ENCODE measurements at places on chromosomes 1 and 21.

DNA sequence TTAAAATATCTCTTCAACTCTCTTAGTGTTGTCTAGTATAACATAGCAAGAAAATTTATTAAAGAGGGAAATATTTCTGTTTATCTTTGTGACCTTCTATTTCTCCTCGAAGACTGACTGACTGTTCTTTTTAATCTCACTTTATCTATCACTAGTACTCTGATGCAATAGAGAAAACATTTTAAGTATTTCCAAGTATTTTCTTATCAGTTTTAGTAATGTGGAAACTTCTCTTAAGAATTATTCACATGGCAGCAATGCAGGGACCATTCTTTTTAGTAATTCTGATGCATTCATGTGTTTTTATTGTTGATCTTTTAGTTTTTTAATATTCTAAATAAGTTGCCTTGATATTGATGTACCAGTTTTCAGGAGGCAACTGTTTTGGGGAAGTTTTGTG lies 115.7 kb downstream of the NEK7 start:
- DNase-seq = no peak

DNA sequence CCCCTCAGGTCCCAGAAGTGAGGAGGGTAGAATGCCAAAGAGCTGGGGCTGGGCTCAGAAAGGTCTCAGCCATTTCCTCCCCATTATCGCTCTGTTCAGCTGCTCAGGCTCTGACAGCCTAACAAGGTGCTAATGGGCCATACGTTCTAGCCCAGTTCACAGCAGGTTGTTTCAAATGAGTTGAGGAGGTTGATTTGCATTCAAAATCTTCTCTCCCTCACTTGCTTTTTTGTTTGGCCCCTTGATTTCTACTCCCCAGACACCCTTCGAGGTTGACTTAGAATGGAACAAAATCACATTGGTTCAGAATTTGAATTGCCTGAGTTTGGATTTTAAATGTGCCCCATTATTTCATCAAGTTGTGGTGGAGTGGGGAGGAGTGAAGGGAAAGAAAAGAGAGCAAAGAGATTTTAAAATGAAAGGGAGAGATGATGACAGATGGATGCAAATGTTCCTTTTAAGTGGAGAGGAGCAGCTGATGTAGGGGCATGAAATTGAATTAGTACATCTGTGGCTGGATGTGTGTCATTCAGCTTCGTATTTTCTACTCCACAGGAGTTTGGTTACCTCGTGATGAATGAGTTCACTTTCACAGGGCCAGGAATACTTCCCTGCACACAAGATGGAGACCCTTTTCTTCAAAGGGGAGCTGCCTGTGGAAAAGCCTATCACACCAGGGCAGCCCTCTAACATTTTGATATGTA lies 425.8 kb upstream of the CAMK1G start:
- DNase-seq = no peak

DNA sequence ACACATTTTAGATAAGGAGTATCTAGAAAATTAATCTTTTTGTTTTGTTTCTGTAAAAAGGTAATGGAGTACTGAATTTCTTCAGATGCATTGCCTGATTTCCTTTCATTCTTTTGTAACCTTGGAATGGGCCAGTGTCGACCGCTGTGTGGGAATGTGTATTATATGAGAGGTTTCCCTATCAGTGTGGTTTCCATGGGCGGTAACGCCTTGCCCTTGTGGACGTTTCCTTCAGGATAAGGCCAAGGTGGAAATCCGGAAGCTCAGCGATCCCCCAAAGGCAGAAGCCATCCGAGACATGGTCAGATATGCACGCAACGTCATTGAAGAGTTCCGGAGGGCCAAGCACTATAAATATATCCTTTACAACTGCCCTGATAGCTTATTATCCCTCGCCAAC lies 49.8 kb downstream of the SMYD2 start:
- no peak for DNase-seq

- no peak for DNase-seq
Measured at GRCh38 chr1:69662321-69662720, 94.6 kb downstream of the LRRC7 start.

GRCh38 chr1:231557898-231558707 lies 29.6 kb downstream of the TSNAX start:
- no peak for DNase-seq

DNA sequence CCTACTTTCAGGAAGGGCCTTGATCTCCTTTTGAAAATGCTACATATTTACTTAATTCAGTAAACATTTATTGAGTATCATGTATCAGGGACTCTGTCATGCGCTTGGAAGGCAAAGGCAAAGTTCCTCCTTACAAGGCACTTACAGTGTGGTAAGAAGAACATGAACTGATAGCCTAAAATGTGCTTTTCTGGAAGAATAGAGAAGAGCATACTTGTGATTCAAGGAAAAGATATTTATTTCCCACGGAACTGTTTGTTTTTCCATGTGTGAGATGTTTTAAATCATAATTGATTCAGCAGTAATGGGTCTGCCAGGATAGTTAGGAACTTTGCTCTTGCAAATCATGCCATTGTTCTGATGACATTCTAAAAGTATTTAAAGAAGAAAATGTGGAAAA lies 110.1 kb upstream of the ZNHIT6 start:
- no peak for DNase-seq

GRCh38 chr1:110114784-110115183 lies 2.5 kb downstream of the UBL4B start:
- no peak for DNase-seq

DNA sequence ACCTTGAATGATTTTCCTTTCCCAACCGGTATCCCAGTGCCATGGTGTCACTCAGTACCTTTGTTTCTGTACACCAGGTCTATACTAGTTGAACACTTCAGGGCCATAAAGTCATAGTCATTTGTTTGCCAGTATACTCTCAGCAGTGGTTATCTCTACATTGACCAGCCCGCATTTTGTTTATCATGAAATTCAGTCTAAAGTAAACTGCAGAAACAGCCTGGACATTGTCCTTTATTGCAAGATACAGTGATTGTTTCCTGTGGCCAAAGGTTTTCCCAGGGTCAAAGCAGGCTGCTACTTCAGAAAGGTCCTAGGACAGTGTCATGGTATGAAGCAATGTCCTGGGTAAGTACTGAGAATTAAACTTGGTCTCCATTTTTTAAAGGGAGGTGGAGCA lies 407.4 kb downstream of the RWDD3 start:
- no peak for DNase-seq

DNA sequence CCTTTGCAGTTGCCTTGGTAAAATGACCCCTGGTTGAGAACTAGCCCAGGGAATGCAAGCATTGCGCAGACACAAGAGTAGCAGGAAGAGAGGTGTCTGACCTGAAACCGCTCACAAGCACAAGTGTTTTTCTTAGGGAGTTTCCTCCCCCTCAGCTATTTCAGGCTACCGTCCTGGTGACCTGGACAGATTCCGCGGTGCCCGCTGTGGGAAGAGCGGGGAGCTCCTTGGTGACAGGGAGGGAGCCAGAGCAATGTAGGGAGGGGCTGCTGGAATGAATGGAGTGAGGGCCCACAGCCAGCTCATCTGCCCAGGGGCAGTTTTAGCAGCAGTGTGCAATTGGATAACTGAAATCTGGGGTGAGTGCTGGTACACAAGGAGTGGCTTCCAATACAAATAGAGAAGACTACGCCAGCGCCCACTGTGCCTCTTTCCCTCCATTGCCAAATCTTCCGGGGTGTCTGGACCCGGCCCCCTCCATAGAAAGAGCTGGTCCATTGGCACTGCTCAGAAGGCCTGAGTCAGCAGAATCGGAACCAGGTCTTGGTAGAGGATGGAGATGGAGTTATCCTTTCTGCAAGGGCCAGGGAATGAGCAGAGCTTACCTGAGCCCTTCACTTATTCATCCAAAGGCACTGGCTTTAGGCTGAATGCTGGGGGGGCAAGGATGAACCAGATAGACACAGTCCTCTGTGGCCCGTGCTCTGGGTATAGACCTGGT lies 82.8 kb downstream of the TRABD2B start:
- DNase-seq = no peak

- DNase-seq = no peak
Measured at GRCh38 chr1:54276617-54277450, 76.9 kb downstream of the MRPL37 start.

GRCh38 chr1:20983297-20983889 lies 193.3 kb downstream of the EIF4G3 start:
- DNase-seq = no peak

- DNase-seq = no peak
Measured at GRCh38 chr1:218642033-218642948, 297.2 kb downstream of the TGFB2 start.

DNA sequence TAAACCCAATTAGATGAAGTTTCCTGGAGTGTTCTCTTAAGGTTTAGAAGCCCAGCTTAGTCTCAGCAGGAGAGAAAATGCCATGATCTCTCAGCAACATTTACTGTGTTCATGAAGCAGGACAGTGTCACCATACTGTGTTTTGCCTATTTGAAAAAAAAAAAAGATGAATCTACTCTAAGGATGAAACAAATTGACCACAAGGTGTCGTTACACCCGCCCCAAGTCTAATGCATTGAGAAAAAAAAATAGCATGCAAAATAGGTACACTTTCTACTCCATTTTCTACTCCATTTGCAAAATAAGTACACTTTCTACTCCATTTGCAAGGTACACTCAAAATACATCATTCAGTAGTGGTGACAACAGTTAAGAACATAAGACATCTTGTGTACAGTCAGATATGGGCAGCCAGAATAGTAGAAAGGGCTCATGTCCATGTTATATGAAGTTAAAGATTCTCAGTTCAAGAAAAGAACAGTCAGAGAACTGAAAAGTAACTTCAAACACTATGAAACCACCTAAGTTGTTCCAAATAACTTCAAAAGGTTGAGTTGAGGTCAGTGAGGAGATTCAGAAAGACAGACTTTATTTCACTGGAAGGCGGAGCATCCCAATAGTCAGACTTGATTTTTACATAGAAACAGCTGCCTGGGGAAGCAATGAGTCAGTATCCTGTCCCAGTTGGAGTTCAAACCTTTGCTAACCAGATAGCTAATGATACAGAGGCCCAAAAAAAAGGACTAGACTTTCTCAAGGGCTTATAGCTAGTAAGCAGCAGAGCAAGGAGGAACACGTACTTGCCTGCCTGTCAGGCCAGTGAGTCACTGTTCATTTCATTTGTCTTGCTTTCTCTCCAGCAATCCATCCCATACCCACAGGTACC lies 13.3 kb downstream of the PLPPR5 start:
- no peak for DNase-seq

DNA sequence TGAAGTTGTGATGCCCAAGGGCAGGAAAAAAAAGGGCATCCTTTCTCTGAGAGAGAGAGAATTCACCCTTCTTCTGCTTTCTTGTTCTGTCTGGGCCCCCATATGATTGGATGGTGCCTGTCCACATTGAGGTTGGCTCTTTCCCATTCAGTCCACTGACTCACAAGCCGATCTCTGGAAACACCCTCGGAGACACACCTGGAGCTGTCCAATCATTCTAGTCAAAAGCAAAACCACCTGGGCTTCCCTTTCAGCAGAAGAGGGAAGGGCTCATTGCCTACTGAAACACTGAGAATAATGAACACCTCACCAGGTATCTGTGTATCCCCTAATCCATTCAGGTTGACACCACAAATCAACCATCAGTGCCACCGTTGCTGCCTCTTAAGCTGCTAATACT lies 103.7 kb upstream of the GNG12 start:
- DNase-seq = no peak

DNA sequence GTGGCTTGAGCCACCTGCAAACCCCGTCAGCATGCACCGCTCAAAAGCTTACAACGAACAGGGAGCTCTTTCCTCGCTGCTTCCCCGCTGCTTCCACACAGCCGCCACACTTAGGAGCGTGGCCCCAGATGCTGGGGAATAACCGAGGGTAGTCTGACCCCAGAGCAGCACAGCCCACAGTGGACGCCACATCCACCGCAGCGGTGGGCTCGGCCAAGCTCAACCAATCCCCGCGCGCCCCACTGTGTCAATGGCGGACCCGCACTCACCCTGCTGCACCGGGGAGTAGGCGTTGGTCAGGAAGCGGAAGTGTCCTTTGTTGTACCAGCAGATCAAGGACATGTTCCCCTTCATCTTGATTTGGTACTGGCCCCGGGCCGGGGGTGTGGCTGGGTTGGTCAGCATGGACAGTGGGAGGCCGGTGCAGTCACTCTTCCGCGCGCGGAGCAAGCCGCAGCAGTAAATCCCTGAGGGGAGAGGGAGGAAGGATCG lies 93.5 kb downstream of the PGBD5 start:
- no peak for DNase-seq

DNA sequence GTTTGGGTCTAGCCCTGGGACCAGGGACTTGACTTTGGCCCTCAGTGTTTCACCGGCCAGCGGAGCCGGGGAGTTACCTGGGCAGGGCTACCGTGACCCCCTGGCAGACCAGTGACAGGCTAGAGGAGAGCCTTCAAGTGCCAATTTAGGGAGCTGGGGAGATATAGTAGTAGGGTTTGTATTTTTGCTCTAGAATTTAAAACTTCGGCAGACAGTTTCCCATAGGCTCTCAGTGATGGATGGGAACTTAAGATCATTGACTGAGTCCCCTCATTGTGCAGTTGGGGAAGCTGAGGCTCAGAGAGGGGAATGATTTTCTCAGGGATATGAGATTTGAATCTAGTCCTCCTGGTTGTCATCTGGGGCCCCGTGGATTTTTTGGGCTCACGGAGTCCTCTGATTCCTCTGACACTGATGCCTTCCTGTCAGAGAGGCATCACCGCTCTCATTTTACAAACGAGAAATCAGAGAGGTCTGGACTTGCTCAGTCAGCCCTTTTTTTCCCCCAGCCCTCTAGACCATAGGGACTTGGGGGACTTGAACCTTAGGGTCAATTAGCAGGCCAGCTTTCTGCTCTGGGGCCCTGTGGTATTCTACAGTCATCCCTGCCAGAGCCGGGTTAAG lies 58.3 kb upstream of the ACOT11 start:
- DNase-seq = no peak

DNA sequence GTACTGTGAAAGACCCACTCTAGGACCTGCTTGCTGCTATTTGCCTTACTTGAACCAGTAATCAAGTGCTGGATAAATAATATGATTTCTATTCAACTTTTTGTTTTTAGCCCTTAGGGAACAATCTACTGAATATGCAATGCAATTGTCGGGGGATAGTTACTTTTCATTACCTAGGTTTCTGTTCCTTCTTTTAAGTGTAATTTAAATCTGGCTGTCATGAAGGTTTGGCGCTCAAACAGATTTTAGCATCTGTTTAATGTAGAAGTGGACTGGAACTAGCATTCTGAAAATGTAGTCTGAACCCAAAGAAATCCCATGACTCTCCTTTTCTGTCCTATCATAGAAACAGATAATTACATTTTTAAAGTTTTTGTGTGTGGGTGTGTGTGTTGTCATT lies 4.8 kb downstream of the MGST3 start:
- DNase-seq = no peak
